ENCODE measurements at places on chromosomes 13 and 19.

GRCh38 chr19:31955884-31956283, 389.5 kb upstream of the ZNF507 start:
- DNase-seq: no peak

- DNase-seq: no peak
Observed at GRCh38 chr19:57850553-57851017, 926 bp downstream of the ZNF587 start.

DNA sequence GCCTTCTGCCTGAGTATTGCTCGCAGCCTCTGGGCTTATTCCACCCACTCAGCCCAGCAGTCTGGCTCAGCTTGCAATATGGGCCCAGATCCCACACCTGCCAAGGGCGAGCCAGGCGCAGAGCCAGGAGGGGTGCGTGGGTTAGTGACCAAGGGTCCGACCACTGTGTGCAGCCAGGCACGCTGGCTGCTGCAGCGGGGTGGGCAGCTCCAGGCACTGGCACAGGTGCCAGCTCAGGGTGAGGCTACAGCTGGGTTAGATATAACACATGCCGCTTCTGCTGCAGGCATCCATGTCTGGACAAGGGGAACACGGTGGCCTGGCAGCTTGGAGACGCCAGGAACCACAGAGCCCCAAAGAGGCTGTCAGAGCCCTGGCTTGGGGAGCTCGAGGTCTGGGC, 12.6 kb upstream of the URAD start:
- no peak for DNase-seq

- no peak for DNase-seq
Observed at GRCh38 chr19:46715975-46716671, 791 bp downstream of the PRKD2 start.

- no peak for DNase-seq
Observed at GRCh38 chr13:94709001-94709834, 3.1 kb downstream of the SOX21 start.

DNA sequence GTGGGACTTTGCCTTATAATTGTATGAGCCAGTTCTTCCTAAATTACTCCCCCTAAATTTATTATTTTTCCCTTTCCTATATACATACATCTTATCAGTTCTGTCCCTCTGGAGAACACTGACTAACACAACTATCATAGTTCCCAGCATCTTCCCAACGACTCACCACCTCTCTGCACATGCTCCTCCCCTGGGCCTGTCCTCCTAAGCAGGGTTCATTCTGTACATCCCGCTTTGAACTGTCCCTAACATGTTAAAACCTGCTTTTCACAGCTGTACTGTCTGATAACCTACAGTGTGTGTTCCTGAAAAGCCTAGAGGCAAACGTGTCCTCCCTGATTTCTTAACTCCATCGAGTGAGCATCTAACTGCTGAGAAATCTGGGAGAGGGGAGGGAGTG, 141.7 kb downstream of the EFNB2 start:
- no peak for DNase-seq

DNA sequence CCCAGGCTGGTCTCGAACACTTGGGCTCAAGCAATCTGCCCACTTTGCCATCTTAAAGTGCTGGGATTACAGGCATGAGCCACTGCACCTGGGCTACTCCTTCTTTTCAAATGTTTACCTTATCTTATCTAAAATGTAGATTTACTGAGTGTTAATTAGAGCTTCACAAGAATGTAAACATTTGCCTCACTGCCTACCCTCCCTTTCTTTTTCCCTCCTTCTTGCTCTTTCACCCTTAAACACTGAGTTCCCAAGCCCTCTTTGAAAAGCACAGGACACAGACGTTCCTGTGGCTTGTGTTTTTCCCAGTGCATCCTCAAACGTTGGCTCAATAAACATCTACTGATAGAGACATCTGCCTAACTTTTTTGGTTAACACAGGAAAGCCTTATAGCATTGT, 32.7 kb upstream of the CYSLTR2 start:
- DNase-seq: no peak

GRCh38 chr13:30241532-30241931, 65.8 kb downstream of the KATNAL1 start:
- DNase-seq: no peak
